Activated T-cell treated with anti-CD3 and anti-CD28 coated beads, Interleukin-2, amount 50 U/mL, for 72 hours (primary cell): ENCODE measurements at places on chromosomes 6 and 20.

GRCh38 chr6:19664878-19665612 lies 172.1 kb upstream of the ID4 start:
- DNase-seq = no peak

DNA sequence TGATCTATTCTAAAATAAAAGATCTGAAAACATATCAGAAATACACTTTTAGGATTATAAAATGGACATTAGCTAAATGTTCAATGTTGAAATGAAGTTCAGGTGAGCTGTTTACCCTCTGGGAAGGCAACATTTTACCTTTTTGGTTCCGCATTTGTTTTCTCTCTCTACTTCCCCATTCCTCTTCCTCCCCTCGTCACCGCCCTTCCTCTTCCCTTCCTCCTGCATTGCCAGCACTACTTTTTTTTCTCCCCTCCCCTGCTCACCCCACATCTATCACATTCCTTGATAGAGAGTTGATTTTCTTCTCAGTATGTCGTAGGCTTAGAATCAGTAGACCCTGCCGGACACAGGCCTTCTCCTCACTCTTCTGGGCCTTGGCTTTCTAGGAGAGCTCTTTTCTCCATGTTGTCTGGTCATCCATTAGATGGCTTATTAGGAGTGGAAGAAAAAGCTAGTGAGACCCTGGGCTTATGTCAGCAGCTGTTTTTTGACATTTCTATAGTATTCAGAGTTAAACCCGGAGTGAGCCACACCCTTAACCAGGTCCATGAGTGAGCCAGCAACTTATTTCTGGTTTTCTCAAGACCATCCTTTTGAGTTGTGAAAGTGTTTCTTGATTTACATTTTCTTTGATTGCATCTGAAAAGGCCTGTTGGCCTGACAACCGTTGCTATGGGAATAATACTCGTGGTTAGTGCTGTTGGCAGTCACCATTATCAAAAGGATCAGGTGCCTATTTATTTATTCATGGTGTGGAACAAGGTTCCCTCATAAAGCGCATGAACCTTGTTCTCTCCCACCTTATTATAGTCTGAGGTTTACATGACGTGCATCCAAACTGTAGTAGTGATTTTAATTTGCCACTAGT lies 90.9 kb downstream of the DTD1 start:
- no peak for DNase-seq

- no peak for DNase-seq
Observed at GRCh38 chr6:148888856-148889255, 142.0 kb downstream of the UST start.

DNA sequence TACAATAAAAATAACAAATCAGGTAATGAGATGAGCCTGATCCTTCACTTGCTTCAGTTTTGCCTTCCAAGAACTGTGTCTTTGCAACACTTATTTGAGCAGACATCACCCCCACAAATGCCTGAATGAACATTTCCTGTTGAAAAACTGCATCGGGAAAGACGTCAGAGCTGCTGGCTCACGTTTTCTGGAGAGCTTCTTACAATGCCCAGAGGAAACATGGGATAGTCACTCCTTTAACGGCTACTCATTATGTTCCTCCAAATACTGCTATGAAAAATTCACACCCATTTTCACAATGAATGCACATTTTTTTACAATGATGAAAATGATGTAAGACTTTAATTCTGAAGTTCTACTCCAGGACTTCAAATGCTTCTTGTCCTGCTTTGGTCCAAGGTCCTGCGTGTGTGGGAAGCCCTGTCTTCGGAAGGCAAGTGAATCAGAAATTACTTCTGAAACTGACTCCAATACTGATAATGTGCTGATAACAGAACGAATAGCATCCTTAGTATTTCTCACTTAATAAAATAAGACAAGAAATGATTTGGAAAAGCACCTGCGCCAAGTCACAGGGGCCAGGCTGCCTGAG lies 238.0 kb downstream of the ANKRD60 start:
- DNase-seq = no peak

DNA sequence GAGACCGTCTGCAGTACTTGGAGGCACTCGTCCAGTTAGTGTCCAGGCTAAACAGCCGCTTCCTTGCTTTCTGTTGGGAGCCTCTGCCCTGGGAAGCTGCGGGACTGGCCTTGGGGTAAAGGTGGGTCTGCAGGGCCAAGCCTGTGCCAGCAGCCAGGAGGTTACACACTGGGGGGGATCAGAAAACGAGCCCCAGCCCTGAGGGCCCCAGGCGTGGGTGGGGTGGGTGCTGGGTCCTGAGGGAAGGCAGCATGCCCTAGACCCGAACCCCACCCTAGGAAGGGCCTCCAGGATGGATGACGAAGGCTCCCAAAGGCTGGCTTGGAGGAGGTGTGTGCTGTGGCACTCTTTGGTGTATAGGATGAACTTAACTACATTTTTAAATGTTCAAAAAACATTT lies 335.2 kb downstream of the ZFAND3 start:
- no peak for DNase-seq

DNA sequence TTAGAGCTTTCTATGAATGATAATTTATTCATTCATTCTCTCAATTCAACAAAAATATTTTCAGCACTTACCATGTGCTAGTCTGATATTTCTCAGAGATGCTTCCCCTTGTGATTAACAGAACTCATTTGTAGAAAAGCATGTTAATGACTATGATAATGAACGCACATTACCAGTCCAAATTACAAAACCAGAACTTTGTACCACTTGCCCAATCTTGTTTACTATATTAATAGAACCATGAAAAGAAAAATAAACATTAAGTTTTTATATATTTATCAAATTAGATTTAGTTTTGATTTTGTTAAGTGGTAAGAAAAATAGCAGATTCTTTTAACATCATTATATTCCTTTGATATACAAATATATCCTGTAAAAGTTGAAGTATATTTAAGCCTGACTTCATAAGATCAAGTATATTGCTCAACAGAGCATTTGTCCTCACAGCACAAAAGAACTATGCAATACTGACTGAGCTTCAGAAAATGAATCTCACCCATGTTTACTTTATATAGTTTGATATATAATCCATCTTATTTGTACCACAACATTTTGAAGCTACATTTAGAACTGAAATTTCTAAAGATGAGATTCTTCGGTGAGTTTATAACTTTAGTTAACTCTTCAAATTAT lies 48.9 kb downstream of the TMEM244 start:
- DNase-seq = no peak
